DMS 273 treated with DMSO at 0.1 percent for 48 hours (cell line): ENCODE measurements at places on chromosomes 3 and 15.
A peak's percentile ranks its signal among the peaks of the same experiment; 100 is the strongest.

DNA sequence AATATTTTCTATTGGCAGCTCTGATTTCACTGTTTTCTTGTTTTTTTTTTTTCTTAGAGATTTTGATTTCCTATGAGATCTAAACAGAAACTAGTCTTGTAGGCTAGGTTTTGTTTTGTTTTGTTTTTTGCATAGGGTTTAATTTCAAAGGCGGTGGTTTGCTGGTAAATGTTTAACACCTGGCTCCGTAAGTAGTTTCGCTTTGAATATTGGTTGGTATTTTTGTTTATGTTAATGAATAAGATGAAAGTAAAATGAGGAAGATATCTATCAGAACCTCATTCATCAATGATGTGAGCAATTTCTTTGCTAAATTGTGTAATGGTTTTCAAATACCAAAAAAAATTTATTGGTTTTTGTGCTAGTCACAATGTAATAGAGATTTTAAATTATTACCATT, 39.7 kb upstream of the TM4SF1 start:
- no peak for DNase-seq

GRCh38 chr3:195003006-195003892, 267.7 kb downstream of the XXYLT1 start:
- peak; percentile 38 for DNase-seq

GRCh38 chr15:88878720-88879184, 16.6 kb downstream of the HAPLN3 start:
- peak; percentile 31 for DNase-seq

GRCh38 chr15:66019368-66019767, 150.1 kb downstream of the RAB11A start:
- no peak for DNase-seq

- DNase-seq = no peak
These were observed 62.2 kb upstream of the RGMA start for GRCh38 chr15:93150910-93151881.

- no peak for DNase-seq
These were observed 299.2 kb downstream of the ADAMTS17 start for GRCh38 chr15:100042558-100042957.

DNA sequence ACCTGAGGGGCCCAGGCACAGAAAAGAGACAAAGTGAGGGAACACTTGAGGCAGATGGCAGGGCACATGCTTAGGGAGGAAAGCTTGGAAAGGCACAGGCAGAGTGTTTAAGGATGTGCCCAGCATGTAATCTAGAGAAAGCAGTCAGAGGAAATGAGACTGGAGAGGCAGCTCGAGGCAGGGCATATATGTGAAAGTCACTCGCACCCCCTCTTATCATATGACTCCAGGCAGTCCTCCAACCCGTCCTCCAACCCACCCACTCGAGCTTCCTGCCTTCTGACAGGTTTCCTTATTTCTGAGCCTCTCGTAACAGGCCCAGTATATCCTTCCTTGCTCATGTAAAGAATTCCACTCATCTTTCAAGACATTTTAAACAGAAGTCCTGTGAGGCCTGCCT, 294.0 kb downstream of the SOX2 start:
- no peak for DNase-seq

DNA sequence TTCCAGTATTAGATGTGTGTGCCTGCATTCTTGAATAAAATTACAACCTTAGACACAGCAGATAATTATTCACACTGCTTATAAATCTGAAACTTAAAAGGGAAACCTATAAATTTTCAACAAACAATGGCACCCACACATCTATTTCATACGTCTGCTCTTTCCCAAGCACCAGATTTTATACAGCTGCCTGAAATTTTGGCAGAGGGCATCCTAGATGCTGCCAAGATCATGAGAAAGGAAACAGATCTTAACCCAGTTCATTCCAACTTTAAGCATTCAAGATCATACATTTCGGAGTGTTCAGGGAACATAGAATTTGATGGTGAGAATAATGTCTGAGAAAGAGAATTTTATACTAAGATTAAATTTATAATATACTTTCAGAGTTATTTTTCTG, 53.1 kb downstream of the CLDN1 start:
- DNase-seq = no peak

DNA sequence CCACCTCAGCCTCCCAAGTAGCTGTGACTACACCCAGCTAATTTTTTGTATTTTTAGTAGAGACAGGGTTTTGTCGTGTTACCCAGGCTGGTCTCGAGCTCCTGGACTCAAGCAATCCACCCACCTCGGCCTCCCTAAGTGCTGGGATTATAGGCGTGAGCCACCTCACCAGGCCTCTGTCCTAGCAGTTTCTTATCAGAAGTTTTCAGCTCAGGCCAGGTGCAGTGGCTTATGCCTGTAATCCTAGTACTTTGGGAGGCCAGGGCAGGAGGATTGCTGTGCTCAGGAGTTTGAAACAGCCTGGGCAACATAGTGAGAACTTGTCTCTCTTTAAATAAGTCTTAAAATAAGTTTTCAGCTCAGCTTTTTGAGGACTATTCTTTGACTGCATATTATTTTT, 48.4 kb downstream of the SGO1 start:
- DNase-seq = no peak

GRCh38 chr15:59385171-59385570, 12.5 kb upstream of the MYO1E start:
- no peak for DNase-seq

DNA sequence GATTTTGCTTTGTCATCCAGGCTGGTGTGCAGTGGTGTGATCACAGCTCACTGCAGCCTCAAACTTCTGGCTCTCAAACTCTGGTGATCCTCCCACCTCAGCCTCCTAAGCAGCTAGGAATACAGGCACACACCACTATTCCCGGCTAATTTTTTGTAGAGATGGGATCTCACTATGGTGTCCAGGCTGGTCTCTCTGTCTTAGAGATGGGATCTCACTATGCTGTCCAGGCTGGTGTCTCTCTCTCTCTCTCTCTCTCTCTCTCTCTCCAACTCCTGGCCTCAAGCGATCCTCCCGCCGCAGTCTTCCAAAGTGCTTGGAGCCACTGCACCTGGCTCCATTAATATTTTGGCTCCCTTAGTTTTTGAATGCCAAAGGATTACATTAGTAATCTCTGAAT, 17.7 kb downstream of the USF3 start:
- DNase-seq = no peak

DNA sequence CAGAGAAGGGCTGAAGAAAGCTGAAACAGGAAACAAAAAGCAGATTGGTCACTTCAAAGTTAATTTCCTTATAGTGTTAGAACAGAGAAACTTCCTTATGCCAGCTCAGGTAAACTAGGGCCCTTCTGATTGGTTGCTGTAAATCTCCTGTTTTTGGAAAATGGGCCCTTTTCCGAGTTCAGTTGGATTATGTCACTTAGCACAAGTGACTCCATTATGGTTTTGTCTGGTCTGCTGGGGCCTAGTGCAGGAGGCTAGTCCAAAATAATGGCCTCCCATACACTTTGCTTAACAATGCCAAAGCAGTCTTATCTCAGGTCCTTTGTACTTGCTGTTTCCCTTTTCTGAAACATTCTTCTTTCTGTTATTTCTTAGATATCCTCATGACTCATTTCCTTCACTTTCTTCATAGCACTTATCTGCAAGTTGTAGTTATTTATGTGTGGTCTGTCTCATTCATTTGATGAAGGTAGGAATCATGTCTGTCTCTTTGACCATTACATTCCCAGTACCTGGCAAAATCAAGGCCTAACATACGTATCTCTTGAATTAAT, 7.7 kb upstream of the DCP1A start:
- no peak for DNase-seq

GRCh38 chr15:93973287-93973686, 258.1 kb upstream of the MCTP2 start:
- no peak for DNase-seq

- DNase-seq = no peak
These were observed 83.5 kb downstream of the SV2B start for GRCh38 chr15:91183596-91183995.

- no peak for DNase-seq
These were observed 253.6 kb downstream of the CNTN6 start for GRCh38 chr3:1346386-1346785.

DNA sequence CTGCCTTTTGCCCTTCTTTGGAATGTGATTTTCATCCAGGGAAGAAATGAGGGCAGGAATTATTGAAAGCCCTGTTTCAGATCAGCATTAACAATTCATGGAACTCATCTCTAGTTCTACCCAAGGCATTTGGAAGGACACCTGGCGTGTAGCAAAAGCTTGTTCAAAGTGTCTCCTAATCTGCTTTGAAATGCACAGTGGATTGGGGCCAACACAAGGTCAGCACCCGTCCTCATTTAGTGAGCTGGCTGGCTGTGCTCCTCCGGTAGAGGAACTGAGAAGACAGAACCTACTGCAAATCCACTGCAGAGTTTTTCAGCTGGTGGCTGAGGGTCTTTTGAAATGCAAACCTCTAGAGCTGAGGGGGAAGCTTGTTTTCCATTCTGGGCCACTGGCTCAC, 141.6 kb upstream of the STT3B start:
- DNase-seq = no peak

GRCh38 chr3:126340596-126340942, 16.6 kb downstream of the KLF15 start:
- no peak for DNase-seq

GRCh38 chr15:62958528-62959363, 83.8 kb upstream of the TPM1 start:
- no peak for DNase-seq

DNA sequence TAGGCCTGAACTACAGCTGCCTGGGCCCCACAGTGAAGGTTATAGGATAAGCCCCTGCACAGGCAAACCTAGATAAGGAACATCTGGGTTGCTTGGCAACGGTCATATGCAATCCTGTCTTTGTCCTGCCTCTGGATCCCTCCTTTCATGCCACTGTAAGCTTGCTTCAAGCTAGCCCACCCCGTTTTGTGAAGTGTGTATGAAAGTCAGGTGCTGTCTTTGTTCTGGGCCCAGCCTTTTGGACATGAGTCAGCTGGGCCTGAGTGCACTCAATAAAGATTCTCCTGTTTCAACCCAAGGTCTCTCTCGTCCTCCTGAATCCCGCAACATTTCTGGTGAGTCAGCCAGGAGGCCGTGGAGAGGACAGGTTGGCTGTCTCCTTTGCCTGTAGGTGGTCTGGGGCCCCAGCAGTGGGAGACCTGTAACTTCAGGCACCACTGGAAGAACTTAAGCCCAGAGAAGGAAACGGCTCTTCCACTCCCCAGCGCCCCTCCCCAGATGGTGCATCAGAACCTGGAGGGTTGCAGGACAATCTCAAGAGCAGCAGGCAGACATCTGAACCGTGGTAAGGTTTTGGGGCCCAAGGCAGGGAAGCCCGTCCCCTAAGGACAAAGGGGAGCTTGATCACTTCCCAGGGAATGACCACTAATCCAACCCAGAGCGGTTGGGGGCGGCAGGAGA, 8.3 kb upstream of the SLC9C1 start:
- DNase-seq = no peak

GRCh38 chr3:114892880-114893279, 254.2 kb downstream of the ZBTB20 start:
- peak; percentile 90 for DNase-seq

GRCh38 chr3:133209871-133210550, 171.8 kb downstream of the TMEM108 start:
- DNase-seq = no peak

DNA sequence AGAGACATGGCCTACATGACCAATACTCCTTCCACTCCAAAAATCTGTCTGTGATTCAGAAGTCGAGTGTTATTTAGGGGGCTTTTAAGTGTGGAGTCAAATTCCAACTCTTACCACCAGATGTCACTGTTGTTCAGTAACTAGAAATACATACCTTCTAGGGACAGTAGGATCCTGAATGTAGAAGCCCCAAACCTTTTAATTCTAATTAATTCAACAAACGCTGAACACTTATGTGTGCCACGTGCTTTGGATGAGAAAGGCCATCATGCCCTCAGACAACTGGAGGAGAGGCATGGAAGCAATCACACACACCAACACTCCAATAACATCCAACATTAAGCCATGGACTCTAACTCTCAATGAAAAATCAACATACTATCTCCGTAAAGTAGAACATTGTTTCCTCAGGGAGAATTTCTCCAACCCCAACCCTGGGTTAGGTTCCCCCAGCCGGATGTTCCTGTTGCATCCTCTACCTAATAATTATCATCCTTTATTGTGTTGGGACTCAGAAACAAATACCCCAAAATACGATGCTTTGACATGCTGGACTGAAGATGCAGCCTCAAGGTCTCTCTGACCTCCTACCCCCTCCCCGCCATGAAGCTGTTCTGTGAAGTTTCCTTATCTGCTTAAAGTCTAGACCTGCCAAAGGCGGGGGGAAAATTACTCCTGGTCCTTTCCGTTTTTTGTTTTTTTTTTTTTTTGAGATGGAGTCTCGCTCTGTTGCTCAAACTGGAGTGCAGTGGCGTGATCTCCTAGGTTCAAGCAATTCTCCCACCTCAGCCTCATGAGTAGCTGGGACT, 8.0 kb upstream of the CCDC13 start:
- peak; percentile 3 for DNase-seq

GRCh38 chr15:48622237-48622636, 23.3 kb downstream of the FBN1 start:
- no peak for DNase-seq

GRCh38 chr3:159866201-159866746, 122.4 kb upstream of the IL12A start:
- DNase-seq = peak; percentile 39

DNA sequence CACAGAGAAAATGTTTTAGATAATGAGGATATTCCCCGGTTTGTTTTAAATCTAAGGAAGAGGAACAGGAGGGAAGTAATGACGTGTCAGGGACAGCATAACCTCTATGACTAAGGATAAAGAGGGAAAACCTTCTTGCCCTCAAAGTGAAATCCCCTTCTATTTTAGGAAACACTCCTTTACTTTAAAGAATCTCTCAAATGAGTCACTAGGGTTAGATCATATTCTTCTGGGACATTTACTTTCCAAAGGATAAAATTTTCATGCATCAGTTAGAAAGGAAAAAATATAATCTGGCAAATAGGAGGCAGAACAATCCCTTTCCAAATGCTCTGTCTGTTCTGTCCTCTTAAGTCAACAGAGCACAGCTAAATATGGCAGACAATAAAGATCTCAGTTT, 43.2 kb upstream of the UBE2E2 start:
- DNase-seq = no peak

- DNase-seq = no peak
These were observed at the start of gene ATP8B4 for GRCh38 chr15:50119063-50120040. Gene ATP8B4 (minus strand): TSS chr15:50119233. CDS start chr15:50106966, 12,267 bp downstream.

GRCh38 chr3:126965526-126966080, 17.3 kb upstream of the PLXNA1 start:
- no peak for DNase-seq

- DNase-seq = no peak
These were observed 713.2 kb downstream of the NLGN1 start for GRCh38 chr3:174110761-174111160.

DNA sequence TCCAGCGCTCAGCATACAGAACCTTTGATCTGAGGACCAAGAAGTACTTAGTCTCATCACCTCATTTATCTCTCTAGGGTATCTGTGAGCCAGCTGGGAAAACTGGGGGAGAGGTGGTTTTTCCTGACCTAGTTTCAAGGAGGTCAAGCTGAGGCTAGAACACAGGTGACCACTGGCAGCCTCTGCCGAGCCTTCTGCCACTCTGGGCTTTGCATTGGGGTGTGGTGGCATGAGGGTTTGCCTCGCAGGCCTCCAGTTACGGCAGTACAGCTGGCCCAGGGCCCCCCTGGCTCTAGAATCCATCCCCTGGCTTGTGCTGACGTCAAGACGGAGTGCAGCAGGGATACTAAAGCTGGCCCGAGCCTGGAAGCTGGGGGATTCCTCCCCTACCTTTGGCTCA, 34.7 kb upstream of the CDCP1 start:
- DNase-seq = no peak
